ENCODE measurements at places on chromosomes 5 and 9.

- no peak for DNase-seq
Measured at GRCh38 chr5:88845081-88845697, 37.8 kb downstream of the MEF2C start.

DNA sequence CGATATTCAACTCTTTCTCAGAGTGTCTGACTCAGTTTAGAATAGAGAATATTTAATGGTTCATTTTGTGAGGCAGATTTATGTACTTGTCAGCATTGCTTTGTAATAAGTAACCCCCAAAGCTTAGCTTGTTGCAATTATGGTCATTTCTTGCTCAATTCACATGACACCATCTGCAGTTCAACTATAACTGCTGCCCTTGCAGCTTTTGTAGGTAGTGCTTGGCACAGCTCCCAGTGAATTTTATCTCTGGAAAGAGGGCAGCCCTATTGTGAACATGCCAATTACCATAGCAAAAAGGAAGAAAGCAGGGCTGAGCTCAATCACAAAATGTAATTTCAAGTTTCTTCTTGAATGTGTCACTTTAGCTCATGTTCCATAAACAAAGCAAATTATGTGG lies 1587.7 kb upstream of the ACO1 start:
- no peak for DNase-seq

DNA sequence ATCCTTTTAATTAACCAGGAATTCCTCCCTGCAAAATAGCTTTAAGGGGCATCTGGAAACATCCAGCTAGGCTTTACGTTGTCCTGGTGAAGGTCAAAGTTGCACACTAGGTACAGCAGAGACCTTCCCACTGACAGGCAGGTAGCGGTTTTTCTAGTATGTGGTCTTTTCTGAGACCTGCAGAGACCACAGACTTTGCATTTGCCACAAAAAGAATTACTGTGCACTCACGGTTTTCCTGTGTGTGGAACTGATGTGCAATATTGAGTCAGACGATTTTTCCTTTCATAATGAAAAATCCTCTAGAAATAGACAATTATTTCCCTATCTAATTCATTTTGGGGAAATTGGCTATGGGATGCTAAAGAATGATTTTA lies 417.0 kb upstream of the ADAMTSL1 start:
- no peak for DNase-seq

DNA sequence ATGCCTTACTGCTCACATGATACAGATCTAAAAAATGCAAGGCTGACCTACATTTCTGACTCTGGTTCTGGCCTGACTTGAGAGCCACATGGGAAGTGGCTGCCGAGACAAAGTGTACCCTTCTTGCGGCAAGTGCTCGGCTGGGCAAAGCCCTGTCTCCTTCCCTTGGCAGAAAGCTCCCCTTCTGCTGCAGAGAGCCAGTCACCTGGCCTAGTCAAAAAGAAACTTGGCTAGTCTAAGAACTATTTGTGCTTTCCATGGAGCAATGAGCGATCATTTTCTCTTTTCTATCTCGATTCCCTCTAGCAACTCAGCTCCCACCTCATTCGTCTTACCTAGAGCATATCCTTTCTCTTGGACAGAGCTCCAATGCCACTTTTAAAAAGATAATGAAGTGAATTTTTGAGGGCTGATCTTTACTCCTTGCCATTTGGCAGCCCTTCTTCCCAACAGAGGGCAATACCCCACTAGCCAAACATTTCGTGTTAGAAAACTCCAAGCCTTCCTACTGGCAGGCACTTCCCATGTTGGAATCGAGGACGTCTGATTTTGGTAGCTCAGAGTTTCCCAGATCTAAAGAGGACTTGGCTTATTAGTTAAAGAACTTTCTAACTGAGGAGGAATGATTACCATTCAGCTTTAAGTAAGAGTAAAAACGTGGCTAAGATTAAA lies 108.1 kb upstream of the PRRC1 start:
- no peak for DNase-seq

- no peak for DNase-seq
Measured at GRCh38 chr9:129595311-129595741, 25.6 kb downstream of the C9orf50 start.

DNA sequence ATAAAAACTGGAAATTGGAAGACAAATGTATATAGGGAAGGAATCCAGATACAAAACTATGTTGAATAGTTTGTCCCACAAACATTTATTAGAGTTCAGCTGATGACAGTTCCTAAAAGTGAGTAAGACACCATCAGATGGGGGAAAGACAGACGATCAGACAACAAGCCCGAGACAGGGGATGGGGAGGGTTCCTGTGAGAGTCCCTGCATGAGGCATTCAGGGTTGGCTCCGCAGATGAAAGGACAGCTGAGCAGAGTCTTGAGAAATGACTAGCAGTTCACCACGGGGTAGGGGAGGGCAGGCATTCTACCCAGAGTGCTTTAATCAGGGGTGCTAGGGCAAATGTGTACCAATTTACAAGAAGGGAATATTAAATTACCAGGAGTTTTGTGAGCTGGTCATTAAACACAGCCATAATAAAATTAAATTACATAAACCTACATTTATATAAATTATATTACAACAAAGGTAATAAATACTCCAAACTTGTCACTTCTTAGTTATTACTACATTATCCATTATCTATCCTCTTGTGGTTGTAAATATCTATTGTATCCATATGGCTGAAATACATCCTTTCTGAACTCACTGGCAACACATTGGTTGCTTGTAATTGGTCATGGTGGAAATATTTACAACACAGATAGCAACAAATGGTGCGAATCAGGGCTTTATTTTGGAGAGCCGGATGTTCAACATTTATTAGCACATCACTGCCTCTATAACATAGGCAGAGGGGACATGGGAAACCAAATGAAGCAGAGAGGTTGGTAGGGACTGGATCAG lies 27.8 kb downstream of the TNFSF15 start:
- DNase-seq, result no peak

DNA sequence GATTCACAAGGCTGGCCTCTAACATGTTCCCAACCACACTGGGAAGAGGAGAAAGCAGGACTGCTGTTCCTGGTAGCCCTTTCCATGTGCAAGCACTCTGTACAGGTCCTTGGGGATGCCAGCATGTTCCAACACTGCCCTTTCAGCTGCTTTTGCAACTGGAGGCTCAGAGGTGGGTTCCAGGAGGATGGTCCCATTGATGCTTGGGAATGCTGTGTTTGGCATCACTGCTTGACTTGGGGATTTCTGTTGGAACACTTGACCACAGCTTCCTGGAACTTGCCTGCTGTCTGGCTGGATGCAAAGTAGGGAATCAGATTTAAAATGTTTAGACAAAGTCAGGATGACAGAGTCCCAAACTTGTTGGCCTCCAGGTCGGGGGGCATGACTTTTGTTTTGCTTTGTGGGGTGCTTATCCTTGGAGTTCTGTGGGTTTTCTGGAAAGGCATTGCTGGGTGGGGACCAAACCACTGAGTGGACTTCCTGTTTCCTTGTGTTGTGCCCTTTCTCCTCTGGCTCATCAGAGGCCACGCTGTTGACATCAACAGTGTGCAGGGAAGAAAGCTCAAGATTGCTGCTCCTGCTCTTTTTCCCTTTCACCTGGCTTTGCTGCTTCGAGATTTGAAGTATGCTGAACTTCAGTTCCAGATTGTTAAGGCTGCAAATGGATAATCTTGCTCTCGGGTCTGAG lies 148.5 kb upstream of the RPS23 start:
- no peak for DNase-seq

Data from heart right ventricle (tissue), 16 donors.